ENCODE measurements at places on chromosomes 12 and 14.

DNA sequence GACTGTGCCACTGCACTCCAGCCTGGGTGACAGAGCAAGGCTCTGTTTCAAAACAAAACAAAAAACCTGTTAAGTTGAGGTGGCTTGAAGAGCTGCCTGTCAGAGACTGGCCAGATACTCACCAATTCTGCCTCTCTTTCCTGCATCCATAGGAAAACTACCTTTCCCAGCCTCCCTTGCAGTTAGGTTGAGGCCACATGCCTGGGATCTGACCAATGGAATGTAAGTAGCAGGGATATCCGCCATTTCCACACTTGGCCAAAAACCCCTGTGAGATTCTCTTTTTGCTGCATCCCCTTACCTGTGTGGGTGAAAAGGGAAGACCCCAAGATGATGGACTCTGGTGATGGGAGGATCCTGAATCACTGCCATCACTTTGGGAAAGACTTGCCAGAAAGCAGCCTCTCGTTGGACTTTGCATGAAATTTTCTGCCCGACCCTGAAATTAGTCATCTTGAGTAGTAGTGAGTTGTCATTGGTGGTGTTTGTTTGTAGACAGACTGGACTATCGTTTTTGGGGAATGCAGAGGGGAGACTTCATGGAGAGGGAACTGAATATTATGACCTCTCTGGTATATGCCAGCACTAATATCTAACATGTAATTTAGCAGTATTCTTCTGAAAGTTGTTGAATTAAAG lies 14.0 kb downstream of the GPR68 start:
- DNase-seq: no peak

- DNase-seq: no peak
Measured at GRCh38 chr12:8689681-8690080, 8.1 kb upstream of the RIMKLB start.

GRCh38 chr12:65877836-65878235 lies 53.6 kb downstream of the HMGA2 start:
- no peak for DNase-seq

DNA sequence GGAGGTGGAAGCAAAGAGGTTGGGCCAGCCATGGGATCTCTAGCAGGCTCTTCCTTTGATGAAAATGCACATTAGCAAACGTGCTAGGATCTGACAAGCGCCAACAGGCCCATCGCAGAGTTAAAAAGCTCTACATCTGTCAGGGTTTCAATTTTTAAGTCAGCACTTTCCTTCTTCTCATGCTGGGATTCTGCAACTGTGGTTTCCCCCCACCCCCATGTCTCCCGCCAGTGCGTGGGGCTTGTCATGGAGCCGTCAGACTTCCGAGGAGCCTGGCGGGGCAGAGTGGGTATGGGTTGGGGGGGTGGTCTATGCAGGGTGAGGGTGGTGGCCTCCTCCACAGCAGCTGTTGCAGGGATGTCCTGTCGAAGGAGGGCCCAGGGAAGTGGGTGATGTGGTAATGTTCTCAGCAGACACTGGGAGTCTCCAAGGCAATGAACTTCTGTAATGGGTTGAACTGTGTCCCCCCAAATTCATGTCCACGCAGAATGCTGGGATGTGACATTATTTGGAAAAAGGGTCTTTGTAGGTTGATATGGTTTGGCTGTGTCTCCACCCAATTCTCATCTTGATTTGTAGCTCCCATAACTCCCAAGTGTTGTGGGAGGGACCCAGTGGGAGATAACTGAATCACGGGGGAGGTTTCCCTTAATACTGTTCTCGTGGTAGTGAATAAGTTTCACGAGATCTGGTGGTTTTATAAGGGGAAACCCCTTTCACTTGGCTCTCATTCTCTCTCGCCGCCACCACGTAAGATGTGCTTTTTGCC lies 115.2 kb upstream of the MAP1LC3B2 start:
- no peak for DNase-seq

- DNase-seq: no peak
Measured at GRCh38 chr14:76829650-76830421, 3.6 kb downstream of the LRRC74A start.

DNA sequence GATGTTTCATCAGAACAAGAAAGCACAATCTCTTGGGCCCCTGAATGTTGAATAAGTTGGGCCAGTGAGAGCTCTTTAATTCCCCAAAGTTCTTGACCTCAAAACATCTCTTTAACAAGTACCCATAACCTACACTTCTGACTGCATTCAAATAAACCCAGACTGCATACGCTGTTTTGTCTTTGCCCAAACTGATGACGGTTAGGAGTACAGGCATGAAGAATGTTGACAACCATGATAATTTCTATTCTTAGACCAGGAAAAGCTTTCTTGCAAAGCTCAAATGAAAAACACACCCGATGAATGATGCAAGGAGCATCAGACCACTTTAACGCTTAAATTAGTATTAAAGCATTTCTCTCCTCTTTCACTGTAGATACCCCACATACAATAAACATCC lies 11.7 kb upstream of the RAB3IP start:
- no peak for DNase-seq

DNA sequence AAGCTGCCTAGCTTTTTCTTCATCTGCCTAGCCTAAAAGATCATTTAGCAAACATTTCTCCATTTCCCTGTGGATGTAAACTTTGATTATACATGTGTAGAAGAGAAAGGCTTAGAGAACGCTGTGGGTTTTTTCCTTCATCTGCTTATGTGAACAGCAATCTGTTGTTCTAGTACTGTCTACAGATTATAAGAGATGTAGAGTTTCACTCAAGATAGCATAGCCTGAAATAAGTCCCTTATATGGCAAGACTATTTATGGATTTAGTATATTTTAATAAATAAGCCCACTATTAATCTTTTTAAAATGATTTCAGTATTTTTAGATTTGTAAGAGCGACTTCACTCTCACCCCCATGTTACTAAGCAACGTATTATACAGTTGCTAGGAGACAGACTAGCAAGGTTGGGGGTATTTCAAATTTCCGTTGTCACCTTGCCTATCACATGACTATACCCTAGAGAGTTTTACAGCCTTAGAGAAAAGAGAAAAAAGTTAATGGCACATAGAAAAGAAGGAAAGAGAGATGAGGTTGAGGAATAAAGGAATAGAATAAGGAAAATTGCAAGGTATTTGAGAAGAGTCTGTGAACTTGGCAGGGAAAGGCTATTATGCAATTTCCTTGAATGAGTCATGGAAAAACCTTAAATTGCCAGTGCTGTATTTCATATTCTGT lies 12.2 kb upstream of the TUBA1A start:
- no peak for DNase-seq

- no peak for DNase-seq
Measured at GRCh38 chr12:85807730-85808129, 28.5 kb downstream of the RASSF9 start.

- DNase-seq: no peak
Measured at GRCh38 chr14:59863806-59864525, 6.6 kb downstream of the RTN1 start.

All from RWPE2 (cell line).